HL-60 (cell line): ENCODE measurements at places on chromosomes 3 and 15.

GRCh38 chr3:61986473-61986872 is 386.9 kb downstream of the FEZF2 start:
- DNase-seq: no peak

DNA sequence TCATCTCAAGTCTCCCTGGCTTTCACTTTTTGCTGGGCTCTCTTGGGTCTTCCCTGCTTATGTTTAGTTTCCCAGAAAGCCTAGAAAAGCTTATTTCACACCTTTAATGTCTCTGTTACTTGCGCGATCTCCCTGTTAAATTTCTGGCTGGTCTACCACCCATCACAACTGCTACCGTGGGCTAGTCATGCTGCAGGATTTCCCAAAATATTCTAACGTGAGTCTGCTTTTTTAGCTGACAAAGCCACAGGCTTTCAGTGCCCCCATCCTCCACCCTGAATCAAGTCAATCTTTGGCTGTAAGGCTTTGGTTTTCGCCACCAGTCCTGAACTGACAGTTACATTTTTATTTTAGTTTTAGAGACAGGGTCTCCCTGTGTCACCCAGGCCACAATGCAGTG is 74.1 kb downstream of the SUMF1 start:
- DNase-seq: no peak

- DNase-seq: no peak
Observed at GRCh38 chr3:42739401-42740158, 33.5 kb downstream of the CCDC13 start.

- DNase-seq: no peak
Observed at GRCh38 chr3:177516158-177517011, 319.1 kb upstream of the TBL1XR1 start.

DNA sequence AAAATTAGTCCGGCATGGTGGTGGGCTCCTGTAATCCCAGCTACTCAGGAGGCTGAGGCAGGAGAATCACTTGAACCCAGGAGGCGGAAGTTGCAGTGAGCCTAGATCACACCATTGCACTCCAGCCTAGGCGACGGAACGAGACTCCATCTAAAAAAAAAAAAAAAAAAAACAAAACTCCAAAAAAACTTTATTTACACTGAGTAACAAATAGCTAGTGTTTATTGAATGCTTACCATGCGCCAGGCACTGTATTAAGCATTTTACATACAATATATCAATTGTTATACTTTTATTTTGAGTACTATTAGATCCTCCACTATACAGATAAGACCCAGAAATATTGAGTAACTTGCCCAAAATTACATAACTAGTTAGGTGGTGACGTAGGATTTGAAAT is 17.4 kb upstream of the ARIH1 start:
- no peak for DNase-seq

DNA sequence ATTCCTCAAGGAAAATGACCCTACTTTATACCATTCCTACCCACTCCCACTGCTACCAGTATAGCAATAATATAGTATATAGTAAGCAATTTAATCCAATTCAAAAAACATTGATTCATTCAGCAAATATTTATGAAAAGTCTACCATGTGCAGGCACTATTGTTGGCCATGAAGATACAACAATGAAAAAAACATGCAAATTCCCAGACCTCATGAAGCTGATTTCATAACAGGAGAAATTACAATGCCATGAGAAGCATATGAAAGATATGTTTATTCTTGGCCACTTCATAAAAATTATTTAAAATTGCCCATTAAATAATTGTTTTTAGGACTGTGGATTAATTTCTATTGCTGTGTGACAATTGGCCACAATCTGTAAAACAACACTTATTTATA is 315.8 kb upstream of the COL8A1 start:
- DNase-seq: no peak

DNA sequence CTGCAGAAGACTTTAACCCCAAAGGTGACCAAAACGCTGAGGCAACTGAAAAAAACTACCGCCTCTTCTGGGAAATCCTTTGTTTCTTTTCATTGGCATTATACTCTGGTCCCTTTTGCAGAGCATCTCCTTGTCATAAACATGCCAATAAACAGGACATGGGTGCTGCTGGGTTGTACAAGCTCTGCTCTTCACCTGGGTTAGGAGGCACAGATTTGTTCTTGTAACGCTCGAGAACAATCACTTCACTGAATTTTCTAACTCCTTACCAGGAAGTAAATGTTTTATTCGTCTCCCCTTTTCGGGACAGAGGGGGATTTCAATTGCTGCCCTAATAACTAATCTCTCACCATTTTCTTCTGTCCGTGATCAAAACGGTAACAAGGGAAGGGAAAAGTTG is 1.3 kb downstream of the PLCH1 start:
- DNase-seq: no peak

GRCh38 chr15:77412972-77413698 is 6.8 kb downstream of the PEAK1 start:
- no peak for DNase-seq

GRCh38 chr3:40990062-40990456 is 209.2 kb upstream of the CTNNB1 start:
- no peak for DNase-seq
